ENCODE measurements at places on chromosomes 7 and 10. TPM values are rescaled to one million over a fixed set of nuclear protein-coding genes. Genes with fewer than 3 reads are reported as not detected.

GRCh38 chr7:25253714-25254113, 25.4 kb upstream of the NPVF start:
- H3K4me3 ChIP-seq = no peak overlapping the region
- H3K4me1 ChIP-seq = peaks cover 4% of the 10 kb centered on the region
- no peak overlapping the region for H3K27ac ChIP-seq
- no peak for DNase-seq

DNA sequence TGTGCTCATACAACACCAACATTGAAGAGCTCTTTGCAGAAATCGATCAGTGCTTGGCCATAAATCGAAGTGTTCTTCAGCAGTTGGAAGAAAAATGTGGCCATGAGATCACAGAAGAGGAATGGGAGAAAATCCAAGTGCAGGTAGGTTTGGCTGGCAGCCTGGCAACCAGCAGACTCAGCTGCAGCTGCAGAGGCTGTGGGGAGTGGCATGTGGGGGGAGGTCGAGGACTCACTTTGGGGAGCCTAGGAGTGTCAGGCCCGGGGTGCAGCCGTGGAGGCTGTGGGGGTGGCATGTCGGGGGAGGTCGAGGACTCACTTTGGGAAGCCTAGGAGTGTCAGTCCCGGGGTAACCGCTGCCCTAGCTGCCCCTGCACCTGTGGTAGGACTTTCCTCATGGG, 35.1 kb downstream of the RNF32 start:
- H3K4me1 ChIP-seq = no peaks in the 10 kb centered on the region
- DNase-seq = no peak
- H3K36me3 ChIP-seq = no peaks in the 10 kb centered on the region
- no peak overlapping the region for H3K4me3 ChIP-seq
- no peak overlapping the region for H3K27ac ChIP-seq

- H3K36me3 ChIP-seq = no peaks in the 10 kb centered on the region
- H3K27me3 ChIP-seq = no peaks in the 10 kb centered on the region
- H3K27ac ChIP-seq = peak overlapping the region; percentile 95
- peaks cover 42% of the 10 kb centered on the region for H3K4me1 ChIP-seq
Measured at GRCh38 chr10:132397671-132398565, 918 bp downstream of the PWWP2B start.

- no peaks in the 10 kb centered on the region for H3K27me3 ChIP-seq
- no peaks in the 10 kb centered on the region for H3K4me1 ChIP-seq
- no peaks in the 10 kb centered on the region for H3K36me3 ChIP-seq
- peak; percentile 41 for DNase-seq
- no peak overlapping the region for H3K27ac ChIP-seq
Measured at GRCh38 chr7:124276005-124276622, 243.2 kb upstream of the TMEM229A start.

- peak overlapping the region; percentile 98 for H3K4me3 ChIP-seq
- no peaks in the 10 kb centered on the region for H3K36me3 ChIP-seq
- H3K4me1 ChIP-seq = peaks cover 42% of the 10 kb centered on the region
Measured at GRCh38 chr10:102118867-102119266, 1.3 kb downstream of the LDB1 start.

MPP7 gene
- polyA plus RNA-seq = 6.8 TPM

CPSF4 gene
- polyA plus RNA-seq = 41.1 TPM

TYW1 gene
- polyA plus RNA-seq = 13.8 TPM

CDK14 gene
- polyA plus RNA-seq = 15.2 TPM

MYL10 gene
- polyA plus RNA-seq = 1.2 TPM

IFIT1 gene
- polyA plus RNA-seq = 8.2 TPM

Measured in hepatocyte (in vitro differentiated cells).